ENCODE measurements at places on chromosomes 4 and X.

DNA sequence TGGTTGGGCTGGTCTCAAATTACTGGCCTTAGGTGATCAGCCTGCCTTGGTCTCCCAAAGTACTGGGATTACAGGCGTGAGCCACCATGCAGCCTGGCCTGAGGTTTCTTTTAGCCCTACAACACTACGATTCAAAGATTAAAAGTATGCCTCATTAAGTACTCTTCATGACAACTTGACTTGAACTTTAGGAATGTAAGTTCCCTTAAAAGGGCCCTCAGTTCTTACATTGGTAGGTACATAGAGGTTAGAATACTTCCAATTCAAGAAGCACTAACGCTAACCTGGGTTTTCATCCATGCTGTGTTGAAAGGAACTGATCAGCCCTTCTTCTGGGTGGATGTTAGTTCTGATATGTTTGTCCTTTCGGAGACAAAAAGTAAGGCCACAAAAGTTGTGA is 15.1 kb downstream of the CBR4 start:
- no peak for DNase-seq

DNA sequence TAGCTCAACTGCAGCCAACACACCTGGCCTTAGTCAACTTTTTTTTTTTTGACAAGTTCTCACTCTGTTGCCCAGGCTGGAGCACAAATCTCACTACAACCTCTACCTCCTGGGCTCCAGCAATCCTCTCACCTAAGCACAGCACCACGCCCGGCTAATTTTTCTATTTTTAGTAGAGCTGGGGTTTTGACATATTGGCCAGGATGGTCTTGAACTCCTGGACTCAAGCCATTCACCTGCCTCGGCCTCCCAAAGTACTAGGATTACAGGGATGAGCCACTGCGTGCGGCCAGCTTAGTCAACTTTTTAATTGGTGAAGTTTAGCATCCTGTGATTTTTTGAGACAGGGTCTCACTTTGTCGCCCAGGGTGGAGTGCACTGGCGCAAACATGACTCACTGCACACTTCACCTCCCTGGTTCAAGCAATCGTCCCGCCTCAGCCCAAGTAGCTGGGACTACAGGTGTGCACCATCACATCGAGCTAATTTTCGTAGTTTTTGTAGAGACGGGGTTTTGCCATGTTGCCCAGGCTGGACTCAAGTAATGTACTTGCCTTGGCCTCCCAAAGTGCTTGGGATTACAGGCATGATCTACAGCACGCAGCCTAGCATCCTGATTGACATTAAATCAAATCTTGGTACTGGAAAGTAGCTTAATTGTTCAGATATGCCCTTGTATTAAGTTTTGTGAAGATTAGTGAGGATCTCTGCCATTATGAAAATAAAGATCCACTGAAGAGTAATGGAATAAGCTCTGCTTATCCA is 8.3 kb downstream of the HNRNPDL start:
- no peak for DNase-seq

DNA sequence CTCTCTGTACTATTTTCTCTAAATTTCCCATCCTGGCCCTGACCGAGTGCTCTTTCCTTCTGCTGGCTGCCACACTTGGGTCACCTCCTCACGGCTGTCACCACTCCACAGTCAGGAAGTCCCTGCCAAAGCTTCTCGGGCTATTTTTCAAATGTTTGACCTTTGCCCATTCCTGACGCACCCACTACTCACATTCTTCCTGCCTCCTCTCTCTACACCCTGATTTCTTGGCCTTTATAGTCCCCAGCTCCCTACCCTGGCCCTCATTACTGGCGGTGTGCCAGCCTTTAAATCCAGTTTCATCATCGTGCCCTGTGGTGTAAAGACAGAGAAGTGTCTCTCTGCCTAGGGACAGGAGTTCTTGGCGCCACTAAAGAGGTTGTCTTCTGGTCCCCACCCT is 46.4 kb upstream of the GATB start:
- DNase-seq = no peak

GRCh38 chr4:169215656-169216055 is 55.1 kb downstream of the SH3RF1 start:
- DNase-seq = no peak

DNA sequence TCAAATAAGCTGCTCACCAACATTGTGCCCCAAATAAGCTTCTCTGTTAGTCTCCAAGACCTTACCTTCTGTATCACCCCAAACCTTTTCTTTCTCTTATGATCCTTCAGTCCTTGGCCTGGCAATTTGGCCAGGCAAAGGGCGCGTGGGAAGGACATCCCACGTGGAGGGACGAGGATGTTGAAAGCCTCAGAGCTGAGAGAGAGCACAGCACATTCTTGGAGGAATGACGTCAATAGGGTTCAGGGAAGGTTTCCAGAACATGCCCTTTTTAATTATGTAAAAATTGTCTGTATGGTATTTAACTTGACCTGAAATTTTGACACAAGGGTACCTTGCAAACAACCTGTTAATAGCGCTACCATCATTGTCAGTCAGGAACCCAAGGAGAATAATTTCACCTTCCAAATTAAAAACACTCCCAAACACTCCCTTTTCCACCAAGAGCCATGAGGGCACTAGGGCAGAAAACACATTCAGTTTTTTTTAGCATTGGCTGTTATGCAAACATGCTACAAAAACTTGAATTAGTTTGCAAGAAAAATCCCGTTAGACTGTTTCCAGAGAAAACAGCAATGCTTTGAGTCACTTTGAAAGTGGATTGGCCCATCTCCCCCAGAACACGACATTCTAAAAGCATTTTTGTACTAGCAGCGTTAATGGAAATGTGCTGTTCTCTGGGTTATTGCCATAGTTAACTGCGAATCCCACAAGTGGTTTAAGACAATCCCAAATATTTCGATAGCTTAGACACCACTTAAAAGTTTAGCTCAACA is 183.2 kb upstream of the PUDP start:
- no peak for DNase-seq

GRCh38 chr4:147085781-147086180 is 140.1 kb upstream of the TTC29 start:
- DNase-seq = no peak

DNA sequence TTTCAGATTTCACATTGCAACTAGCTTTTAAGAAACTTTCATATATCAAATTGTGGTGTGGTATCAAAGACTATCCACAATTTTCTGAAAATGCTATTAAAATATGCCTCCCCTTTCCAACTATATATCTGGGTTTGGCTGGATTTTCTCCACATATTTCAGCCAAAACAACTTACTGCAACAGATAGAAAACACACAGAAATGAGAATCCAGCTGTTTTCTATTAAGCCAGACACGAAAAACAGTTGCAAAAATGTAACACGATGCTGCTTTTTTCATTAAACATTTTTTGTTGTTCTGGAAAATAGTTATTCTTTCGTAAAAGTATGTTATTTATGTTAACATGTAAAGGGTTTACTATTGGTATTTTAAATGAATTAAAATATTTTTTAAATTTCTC is 33.1 kb downstream of the DCTD start:
- no peak for DNase-seq

- no peak for DNase-seq
Observed at GRCh38 chrX:71998836-71999509, 88.3 kb downstream of the NHSL2 start.

DNA sequence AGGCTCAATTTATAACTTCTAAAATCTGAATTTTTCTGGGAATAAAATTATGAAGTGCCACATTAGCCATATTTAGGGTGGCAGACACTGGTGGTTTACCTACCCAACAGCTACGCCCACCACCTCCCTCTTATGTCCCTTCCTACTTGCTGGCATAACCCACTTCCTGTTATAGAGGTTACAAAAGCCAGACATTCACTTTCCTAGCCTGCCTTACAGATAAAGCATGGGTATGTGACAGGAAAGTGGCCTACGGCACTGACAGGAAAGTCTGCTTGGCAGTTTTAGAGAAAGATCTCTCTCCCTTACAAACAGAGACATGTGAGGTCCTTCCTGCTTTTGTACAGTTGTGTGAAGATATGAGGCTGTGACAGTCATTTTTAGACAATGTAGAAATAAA is 12.4 kb downstream of the DDX53 start:
- no peak for DNase-seq

- no peak for DNase-seq
Observed at GRCh38 chr4:180203349-180203748, 2039.9 kb upstream of the TENM3 start.

- DNase-seq = no peak
Observed at GRCh38 chr4:175062183-175062592, 144.0 kb downstream of the ADAM29 start.

DNA sequence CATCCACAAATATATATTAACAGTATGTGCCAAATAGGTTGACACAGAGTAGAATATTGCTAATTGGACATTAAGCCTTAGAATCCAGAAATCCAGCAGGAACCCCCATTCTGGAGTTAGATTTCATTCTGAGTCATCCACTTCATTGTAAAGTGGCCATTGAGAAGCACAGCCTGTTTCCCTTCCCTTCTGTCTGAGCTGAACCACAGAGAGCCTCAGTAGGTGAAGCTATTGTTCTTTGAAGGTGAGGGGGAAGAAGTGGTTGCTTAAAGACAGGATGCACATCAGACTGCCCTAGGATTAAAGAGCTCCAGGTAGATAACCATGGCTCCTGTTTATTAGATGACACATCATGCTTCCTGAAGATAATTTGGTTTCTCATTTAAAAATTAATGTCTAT is 30.6 kb upstream of the MCF2 start:
- no peak for DNase-seq

- no peak for DNase-seq
Observed at GRCh38 chr4:55947254-55947882, 1.4 kb upstream of the CEP135 start.

DNA sequence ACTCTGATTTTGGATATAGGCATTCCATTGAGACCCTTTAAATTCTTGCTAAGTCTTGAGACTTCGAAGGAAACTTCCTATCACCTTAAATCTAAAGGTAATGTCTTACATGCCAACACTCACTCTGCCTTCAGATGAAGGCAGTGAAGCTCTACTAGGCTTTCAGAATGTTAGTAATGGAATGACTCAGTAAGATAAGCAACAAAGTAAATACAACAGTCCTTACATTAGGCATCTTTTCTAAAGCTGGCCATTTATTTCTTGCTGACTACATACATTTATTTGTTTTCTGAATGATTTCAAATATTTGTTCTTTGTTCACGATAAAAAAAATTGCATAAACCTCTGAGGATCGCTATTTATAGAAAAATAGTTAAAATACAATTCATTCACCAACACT is 43.5 kb downstream of the ASIC5 start:
- DNase-seq = no peak

Measured in NCI-H187 (cell line).